ENCODE measurements at places on chromosomes 1 and 21.

DNA sequence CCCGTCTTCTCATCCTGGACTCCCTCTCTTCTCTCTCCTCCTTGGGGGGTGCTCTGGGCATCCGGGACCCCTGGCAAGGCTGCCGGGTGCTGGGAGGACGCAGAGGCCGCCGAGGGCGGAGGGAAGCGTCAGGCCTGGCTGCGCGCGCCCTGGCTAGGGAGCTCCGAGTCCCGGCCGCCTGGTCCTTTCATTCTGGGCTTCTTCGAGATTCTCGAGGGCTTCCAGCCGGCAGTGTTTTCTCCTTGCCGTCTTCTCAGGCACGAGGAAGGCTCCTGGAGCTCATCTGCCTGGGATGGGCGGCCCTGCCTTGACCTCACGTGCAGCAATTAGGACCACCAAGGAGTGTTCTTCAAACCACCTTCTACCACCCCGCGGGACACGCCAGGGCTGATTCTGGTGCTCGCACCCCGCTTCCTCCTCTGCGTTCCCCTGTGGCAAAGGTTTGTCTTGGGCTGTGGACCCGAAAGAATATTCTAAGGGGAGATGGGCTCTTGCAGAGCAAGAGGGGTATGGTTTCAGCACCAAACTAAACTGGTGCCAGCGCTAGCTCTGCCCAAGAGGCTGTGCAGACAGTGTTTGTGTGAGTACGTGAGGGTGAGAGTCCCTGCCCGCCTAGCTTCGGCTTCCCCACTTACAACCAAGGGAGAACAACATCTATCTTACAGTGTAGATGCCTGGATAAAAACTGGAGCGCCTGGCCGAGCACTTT, 36.5 kb downstream of the PIK3CD start:
- no peak for DNase-seq

DNA sequence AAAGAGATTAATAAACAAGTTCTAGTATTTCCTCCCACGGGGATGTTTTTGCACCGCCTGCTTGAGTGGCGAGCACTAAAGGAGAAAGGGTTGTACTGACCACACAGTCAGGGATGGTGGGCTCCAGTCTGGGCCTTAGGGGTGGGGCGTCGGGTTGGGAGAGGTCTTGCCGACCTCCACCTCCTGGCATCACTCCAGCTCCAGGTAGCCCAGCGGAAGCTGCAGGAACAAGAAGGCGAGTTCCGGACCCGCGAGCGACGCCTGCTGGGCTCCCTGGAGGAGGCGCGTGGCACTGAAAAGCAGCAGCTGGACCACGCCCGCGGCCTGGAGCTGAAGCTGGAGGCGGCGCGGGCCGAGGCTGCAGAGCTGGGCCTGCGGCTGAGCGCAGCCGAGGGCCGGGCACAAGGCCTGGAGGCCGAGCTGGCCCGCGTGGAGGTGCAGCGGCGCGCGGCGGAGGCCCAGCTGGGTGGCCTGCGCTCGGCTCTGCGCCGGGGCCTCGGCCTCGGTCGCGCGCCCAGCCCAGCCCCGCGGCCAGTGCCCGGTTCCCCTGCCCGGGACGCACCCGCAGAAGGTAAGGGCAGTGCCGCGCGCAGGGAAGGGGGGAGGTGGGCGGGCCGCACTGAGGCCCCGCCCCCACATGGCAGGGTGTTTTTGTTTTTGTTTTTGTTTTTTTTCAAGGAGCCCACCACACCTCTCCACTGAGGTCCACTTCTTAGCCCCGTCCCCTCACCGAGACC, 19.7 kb downstream of the MFAP2 start:
- DNase-seq, result peak; percentile 85

GRCh38 chr1:165253818-165254254, 102.7 kb downstream of the LMX1A start:
- no peak for DNase-seq

- DNase-seq, result no peak
These were observed 902 bp downstream of the AP4B1 start for GRCh38 chr1:113903501-113904292.

DNA sequence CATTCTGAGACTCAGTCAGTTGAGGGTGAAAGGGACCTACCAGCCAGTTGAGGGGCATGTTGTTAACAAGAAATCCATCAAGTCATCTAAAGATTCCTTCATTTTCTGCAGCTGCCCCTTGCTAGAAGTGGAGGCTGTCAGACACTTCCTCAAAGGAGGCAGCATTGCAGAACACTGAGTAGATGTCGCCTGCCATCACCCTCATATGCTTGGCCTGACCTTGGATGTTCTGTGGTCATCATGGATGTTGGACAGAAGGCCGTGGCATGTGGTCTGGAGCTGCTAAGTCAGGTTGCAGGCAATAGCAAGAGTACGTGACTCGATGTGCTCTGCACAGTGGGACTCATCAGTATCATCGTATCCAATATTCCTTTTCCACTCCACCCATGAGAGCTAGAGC, 70.6 kb downstream of the GATAD2B start:
- no peak for DNase-seq
